Suppressor macrophage treated with lipopolysaccharide for 1 hour (primary cell): ENCODE measurements at places on chromosomes 7 and 10.

GRCh38 chr7:36732806-36733205 is 8.5 kb upstream of the AOAH start:
- no peak for DNase-seq

- DNase-seq, result no peak
Observed at GRCh38 chr10:516764-517163, 172.7 kb downstream of the DIP2C start.

DNA sequence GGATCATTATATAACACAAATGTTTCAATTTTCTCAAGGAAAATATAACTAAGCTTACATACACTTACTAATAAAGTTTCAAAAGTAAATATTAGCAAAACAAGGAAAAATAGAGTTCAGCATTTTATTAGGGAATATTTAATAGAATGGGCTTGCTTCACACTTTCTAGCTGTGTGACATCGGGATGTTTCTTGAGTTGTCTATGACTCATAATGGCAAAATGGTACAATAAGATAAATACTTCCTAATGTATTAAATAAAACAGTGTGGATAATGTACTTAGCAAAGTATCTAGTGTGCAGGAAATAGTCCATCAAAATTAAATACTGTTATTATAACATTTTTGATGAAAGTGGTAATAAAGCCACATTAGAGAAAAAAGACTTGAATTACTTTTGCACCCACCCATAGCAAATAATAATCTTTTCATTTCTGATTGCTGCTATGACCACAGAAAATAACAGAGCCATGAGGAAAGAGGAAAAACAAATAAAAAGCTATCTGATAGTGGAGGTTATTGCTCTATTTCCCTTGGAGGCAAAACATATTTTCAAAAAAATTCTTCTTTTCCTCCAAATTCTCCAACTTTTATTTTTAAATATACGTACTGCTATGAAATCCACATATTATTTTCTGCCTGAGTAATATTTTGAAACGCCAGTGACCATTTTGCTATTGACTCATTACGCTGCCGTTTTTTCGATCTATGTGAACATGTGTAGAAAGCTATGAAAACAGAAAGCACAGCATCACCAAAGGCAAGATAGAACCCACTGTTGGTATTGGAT is 272.9 kb upstream of the KLF6 start:
- DNase-seq, result no peak

- peak; percentile 73 for DNase-seq
Observed at GRCh38 chr10:31083765-31084184, 52.1 kb upstream of the ZNF438 start.

DNA sequence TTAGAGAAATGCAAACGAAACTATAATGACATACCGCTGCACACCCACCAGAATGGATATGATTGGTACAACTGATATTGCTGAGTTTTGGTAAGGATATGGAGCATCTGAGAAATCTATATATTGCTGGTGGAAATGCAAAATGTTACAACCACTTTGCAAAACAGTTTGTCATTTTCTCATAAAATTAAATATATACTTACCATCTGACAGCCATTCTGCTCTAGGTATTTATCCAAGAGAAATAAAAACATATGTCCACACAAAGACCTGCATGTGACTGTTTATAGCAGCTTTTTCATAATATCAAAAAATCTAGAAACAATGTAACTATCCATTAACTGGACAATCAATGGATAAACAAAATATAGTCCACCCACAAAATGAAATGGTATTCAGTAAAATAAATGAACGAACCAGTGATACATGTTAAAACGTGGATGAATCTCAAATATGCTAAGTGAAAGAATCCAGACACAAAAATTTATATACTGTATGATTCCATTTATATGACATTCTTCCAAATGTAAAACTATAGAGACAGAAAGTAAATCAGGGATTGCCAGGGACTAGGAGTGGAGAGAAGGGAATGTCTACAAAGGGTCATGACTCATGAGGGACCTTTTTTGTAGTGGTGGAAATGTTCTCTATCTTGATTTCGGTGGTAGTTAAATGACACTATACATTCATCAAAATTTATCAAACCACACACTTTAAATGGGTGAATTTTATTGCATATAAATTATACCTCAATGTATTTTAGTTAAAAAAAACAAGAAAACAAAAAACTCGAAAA is 312.0 kb upstream of the GLI3 start:
- no peak for DNase-seq

- DNase-seq, result peak; percentile 91
Observed at GRCh38 chr10:46282842-46283574, 3.8 kb upstream of the ANTXRL start.

GRCh38 chr7:32905175-32905662 is 13.7 kb upstream of the KBTBD2 start:
- peak; percentile 84 for DNase-seq

DNA sequence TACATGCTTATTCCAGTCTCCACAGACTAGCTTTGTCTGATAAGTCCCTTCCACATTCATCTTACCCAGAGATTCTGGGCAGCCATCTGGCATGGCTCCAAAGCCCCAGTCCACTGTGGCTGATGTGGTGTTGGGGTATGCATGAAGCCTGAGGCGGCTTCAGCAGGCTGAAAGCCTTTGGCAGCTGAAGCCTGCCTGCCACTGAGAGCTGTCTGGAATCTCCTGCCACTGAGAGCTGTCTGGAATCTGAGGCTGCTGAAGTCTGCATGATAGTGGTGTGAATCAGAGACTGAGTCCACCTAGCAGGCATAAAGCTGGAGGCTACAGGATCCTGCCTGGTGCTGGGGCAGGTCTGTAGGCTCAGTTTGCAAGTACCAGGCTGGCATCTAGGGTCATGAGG is 87.1 kb downstream of the DYNC1I1 start:
- no peak for DNase-seq

DNA sequence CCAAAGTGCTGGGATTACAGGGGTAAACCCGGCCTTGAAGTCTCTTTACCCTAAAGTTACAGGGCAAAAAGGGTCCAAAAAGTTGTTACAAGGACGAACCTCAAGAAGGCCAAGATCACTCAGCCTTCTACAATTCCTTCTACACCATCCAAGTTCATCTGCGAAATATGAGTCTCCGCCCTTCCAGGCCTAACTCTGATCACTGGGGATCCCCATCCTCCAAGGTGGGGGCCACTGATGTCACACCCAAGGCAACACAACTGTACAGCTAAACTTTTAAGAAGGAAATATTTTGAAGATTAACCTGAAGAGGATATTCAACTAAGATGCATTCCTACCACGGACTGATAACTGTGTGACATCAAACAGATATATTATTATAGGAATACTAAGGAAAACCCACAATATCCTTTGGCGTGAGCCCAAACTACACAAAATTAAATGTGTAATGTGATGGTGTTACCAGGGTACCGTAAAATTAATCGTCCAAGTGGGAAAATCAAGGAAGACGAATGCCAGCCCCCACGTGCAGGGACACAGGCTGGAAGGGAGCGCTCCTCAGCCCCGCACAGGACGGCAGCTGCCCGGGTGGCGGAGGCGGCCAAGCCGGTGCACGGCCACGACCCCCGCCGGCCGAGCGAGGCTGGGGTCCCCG is 1.0 kb downstream of the PAXIP1 start:
- DNase-seq, result peak; percentile 29

- DNase-seq, result no peak
Observed at GRCh38 chr10:48462482-48463020, 142.3 kb downstream of the ARHGAP22 start.

DNA sequence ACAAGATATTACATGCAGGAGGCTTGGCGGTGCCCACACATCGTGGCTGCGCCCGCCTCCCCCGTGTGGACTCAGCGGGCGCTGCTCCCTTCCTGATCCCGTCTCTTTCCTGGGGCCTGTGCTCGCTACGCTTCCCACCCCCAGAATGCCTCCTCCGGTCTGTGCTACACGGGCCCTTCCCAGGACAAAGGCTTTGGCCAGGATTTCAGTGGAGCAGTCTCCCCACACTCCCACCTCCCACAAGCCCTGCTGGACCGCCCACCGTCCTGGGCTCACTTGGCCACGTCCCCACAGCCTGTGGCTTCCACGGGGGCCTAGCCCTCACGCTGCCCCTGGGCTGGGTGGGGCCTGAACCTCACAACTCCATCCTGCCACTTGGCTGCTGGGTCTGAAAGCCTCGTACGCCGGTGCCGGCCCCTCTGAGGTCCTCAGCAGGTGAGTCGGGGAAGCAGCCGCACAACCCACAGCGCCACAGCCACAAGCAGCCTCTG is 17.3 kb downstream of the CFAP46 start:
- DNase-seq, result no peak

- no peak for DNase-seq
Observed at GRCh38 chr7:157397036-157397720, 60.4 kb downstream of the DNAJB6 start.

DNA sequence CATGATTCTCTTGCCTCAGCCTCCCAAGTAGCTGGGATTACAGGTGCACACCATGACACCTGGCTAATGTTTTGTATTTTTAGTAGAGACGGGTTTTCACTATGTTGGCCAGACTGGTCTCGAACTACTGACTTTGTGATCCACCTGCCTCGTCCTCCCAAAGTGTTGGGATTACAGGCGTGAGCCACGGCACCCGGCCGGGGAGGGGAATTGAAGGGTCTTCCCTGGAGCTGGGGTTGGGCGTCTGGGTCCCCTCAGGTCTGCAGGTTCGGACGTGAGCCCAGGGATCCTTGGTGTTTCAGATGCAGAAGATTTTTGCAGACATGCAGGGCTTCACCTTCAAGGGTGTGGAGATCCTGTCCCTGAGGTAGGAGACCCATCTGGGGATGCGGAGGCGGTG is 6.0 kb upstream of the MUC12 start:
- DNase-seq, result no peak

GRCh38 chr7:43569424-43569823 is 13.5 kb upstream of the STK17A start:
- DNase-seq, result peak; percentile 67

DNA sequence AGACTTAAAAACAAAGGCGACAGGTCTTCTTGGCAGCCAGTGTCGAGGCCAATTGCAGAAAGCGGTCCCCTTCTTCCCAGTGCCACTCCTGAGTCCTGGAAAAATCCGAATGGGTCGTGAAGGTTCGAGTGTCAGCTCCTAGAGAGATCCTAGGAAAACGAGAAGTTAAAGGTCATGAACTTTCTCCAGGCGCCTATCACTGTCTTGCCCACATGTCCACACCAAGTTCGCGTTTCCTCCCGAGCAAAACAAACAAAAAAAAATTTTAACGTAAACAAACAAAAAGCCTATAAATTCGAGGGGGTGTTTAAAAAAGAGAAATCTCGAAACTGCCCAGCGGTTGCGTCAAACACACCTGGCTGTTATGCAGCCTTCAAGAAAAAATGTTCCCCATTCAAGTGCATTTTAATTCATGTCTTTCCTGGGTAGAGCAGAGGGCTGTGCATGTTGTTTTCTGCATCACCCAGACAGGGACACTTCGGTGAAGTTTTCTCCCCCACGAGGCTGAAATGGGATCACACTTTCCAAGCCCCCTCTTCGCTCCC is 1.5 kb downstream of the ARHGAP21 start:
- DNase-seq, result peak; percentile 41

DNA sequence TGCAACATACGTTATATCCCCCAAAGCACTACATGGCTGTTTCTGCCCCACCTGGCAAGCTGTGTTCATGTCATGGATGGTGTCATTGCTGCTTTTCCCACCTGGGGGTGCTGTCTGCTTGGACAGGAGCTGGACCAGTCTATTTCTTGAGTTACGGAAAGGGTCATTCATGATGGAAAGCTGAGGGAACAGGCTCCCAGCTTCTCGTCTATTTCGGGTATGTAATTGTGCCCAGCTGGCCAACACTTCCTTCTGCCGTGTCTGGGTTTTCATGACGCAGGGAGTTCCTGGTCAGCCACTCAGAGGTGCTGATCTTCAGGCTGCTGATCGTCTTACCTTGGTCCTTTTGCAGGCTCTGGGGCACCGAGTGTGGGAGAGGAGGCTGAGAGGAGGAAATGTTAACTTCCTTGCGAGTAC is 8.6 kb downstream of the BTBD16 start:
- DNase-seq, result peak; percentile 20

- no peak for DNase-seq
Observed at GRCh38 chr10:89516149-89516832, 19.1 kb downstream of the SLC16A12 start.

GRCh38 chr7:94559972-94560371 is 50.4 kb downstream of the CASD1 start:
- DNase-seq, result no peak

- DNase-seq, result no peak
Observed at GRCh38 chr10:101897633-101898032, 54.0 kb upstream of the KCNIP2 start.

DNA sequence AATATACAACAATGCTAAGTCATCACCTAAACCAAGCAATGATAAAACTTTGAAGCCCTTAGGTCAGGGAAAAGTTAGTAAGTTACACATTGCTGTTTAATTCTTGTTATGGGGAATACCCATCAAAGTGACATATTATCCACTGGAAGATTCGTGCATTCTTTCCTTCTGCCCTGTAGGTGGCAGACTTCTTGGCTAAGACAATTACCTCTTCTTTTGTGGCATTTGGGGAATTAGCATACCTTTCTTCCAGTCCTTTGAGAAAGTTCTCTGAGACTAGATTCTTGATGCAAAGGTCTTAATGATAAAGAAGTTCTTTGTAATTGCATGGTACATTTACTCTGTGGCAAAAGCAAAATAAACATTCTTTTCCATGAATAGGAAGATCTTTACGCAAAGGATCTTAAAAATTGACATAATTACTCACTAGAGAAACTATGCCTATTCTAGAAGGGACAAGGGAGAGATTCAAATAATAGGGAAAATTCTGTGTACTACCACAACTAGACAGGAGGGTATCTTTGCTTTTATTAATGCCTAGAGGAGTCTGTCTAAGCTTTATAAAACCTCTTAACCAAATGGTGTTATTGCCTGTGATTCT is 395.9 kb downstream of the GRM8 start:
- peak; percentile 14 for DNase-seq

DNA sequence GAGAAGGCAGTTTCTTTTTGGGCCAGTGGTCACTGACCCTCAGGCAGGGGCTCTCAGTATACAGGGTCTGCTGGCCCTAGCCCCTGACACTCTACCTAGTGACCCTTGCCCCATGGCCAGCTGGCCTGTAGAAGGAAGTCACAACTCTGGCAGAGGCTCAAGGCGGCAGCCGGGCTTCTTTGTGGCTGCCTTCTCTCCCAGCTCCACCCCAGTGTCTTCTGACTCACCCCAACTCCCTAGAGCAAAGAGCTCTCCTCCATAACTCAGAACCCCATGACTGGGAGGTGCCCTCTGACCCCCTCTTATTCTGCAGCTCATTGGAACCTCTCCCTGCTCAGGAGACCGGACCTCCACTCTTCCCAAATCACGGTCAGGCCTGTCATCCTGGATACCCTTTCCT is 358.2 kb downstream of the FGFR2 start:
- DNase-seq, result no peak

- peak; percentile 60 for DNase-seq
Observed at GRCh38 chr10:70053841-70054288, 1.2 kb downstream of the MACROH2A2 start.

DNA sequence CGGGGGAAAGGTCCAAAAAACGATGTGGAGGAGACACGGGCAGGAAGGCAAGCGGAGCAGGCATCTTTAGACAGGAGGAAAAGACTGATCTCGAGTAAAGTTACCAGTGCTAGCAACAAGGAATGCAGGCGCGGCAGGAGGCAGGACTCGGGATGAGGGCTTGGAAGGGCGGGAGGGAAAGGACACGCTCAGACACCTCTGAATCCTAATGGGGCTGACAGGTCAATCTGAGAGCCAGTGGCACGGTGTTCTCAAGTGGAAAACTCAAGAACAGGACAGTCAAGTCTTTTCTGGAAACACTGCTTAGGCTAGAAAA is 155.3 kb upstream of the COBL start:
- DNase-seq, result no peak

GRCh38 chr10:97651773-97652172 is 11.3 kb downstream of the PI4K2A start:
- no peak for DNase-seq
